Amygdala (tissue), 56 donors: ENCODE measurements at places on chromosomes 7 and 10.

DNA sequence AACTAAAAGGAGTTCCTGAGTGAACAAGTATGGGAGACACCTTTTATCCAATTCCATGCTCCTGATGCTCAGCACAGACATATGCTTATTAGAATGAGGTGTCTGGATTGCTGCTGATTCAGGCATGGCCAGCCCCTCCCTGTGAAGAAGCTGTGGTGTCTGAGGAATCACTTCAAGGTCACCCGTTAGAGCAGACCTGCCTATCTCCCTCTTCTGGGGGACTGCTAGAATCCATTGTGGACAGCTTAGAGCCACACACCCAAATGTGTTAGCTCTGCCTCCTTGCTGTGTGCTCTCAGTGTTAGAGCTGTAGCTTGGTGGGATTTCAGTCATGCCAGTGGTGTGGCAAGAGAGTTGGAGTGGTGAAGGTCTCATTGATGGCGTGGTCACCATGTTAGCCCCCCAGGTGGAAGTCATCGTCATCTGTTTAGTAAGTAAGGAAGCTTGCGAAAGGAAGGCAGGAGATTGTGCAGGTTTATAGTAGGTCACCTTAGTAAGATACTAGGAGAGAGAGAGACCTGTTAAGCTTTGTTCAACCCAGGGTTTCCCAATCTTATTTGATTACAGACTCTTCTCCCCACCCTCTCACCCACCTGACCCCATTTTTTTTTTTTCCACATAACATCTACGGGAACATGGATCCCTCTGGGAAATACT lies 12.8 kb downstream of the PRXL2A start:
- no peak for DNase-seq

DNA sequence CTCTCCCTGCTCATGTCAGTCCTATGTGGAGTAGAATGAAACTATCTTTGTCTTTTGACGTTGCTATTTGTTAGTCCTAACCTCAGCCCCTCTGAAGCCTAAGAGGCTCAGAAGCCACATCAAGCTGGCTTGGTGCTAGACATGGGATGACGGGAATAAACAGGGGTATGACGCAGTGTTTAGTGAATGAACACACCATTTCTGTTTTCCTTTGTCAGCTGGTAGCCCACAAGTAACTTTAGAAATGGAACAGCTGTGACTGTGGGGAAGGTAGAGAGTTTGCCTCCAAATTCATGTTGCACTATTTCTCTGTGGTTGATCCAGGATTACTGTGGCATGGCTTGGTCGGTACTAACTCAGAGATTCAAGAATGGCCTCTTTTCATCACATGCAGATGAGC lies 31.3 kb downstream of the COX15 start:
- DNase-seq = no peak

GRCh38 chr7:116339564-116339963 lies 129.2 kb downstream of the TES start:
- DNase-seq = no peak

DNA sequence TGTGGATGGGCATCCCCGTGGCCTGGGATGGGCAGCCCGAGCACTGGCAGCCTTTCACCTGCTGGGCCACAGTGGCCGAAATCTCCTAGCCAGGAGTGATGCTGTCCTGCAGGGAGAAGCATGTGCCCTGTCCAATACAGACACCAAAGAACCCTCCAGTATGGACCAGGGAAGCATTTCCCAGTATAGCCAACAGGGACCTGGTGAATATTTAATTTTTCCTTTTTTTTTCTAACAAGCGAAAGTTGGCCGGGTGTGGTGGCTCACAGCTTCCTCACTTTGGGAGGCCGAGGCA lies 11.0 kb downstream of the IMPDH1 start:
- DNase-seq = no peak

- no peak for DNase-seq
Measured at GRCh38 chr10:59464483-59464882, 102.1 kb upstream of the FAM13C start.

DNA sequence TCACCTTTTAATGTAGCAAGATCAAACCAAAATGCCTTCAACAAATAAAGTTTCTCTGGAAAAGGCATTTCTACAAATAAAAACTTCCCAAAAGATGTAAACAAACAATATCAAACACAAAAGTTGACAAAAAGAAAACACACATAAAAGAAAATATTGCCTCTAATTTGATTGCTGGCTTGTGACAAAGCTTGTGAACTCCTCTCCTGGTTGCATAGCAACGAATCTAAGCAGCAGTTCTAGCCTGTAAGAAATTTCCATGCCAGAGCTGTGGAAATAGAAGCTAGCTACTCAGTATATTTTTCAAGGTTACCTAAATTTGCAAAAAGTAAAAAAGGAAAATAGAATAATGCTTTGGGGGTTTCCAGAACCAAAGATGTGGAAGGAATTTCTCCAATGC lies 173.9 kb upstream of the CDK1 start:
- no peak for DNase-seq

GRCh38 chr10:124525751-124526600 lies 64.4 kb downstream of the LHPP start:
- no peak for DNase-seq

DNA sequence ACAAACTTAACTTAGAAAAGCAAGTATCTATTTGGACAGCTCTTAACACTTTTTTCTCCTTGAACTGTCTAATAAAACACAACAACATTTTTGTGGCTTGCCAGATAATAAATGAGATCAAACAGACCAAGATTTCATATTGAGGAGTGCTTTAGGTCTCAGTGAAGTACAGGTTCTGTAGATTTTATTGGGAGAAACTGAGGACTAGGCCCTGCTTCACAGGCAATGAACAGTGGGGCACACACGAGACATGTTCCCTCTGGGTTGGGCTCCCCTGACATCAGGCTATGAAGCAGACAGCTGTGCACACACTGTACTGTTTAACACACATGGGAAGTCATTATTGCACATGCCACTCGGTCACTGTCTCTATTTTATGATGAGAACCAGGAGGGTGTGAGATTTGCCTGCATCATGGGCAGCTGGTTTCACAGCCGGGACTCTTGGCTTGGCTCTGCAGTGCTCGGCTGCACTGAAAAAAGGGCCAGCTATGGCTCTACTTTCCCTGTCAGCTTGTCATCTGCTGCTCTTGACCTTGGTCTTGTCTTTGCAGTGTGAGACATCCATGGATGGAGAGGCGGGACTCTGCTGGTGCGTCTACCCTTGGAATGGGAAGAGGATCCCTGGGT lies 4.2 kb downstream of the IGFBP1 start:
- no peak for DNase-seq

DNA sequence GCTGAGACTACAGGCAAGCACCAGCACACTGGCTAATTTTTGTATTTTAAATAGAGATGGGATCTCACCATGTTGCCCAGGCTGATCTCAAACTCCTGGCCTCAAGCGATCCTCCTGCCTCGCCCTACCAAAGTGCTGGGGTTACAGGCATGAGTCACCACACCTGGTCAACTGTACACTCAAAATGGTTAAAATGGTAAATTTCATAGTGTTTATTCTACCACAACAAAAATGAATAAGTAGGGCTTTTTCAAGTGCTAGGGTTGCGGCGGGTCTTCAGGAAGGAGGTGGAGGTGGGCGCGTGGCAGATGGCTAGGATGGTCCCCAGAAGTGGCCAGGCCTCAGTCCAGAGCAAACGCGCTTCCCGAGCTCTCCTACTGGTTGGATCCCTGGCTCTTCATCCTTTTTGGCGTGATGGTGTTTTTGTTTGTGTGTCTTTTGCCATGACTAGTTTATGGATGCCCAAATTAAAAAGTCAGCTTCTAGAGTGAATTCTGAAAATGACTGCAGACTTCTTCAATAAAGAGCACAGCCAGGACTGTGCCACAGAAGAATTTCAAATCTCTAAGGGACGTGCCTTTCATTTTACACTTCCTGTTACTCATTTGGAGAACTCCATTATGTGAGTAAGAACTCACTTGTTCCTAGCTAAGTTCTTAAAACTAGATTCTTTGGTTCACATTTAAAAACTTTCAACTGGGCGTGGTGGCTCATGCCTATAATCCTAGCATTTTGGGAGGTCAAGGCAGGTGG lies 73.9 kb downstream of the TMEM130 start:
- DNase-seq = no peak

DNA sequence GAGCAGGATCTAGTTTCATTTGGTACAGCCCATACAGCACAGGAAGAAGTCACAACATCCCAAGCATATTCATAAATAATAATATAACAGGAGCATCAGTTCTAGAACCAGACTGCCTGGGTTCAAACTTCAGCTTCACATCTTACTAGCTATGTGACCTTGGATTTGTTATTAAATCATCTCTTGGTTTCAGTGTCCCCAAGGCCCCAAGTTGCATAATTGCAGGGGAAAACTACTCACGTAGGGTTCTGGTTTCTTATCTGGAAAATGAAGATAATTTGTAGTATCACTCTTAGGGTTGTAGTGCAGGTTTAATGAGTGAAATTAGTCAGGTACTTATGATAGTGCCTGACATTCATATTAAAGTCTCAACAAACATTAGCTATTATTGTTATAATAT lies 5.5 kb upstream of the IQUB start:
- DNase-seq = no peak

GRCh38 chr10:89236226-89236797 lies 15.3 kb downstream of the LIPA start:
- DNase-seq = no peak

- no peak for DNase-seq
Measured at GRCh38 chr10:24871011-24871935, 81.1 kb downstream of the PRTFDC1 start.

- no peak for DNase-seq
Measured at GRCh38 chr10:44416936-44417335, 32.0 kb upstream of the CXCL12 start.

- no peak for DNase-seq
Measured at GRCh38 chr7:101315336-101315735, 6.3 kb downstream of the IFT22 start.

GRCh38 chr7:64907641-64908326 lies 4.7 kb downstream of the ZNF273 start:
- no peak for DNase-seq

DNA sequence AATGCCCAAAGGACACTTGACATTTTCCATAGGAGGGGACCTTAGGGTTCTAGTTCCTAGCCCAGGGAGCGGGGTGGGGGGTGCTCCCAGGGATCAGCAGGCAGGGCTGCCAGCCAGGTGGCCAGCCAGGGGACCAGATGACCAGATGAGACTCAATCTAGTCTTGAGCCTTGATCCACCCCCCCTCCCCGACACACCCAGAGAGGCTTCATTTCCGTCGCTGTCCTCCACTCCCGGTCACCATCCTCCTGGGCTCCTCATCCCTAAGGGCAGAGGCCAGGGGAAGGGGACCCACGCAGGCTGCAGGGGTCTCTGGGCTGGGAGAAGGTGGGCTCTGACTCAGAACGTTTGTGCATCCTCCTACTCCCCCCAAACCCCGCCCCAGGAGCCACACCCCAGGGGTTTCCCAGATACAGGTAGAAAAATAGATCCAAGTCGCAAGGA lies 1.0 kb downstream of the STX1A start:
- no peak for DNase-seq
